Endothelial cell of umbilical vein (primary cell): ENCODE measurements at places on chromosomes 5 and 9. TPM values are rescaled to one million over a fixed set of nuclear protein-coding genes. Genes with fewer than 3 reads are reported as not detected.

Gene TAF7
- 55.0 and 62.0 TPM in 2 replicates for total RNA-seq

Gene RASEF
- total RNA-seq = 0.05 and 0.11 TPM in 2 replicates

DNA sequence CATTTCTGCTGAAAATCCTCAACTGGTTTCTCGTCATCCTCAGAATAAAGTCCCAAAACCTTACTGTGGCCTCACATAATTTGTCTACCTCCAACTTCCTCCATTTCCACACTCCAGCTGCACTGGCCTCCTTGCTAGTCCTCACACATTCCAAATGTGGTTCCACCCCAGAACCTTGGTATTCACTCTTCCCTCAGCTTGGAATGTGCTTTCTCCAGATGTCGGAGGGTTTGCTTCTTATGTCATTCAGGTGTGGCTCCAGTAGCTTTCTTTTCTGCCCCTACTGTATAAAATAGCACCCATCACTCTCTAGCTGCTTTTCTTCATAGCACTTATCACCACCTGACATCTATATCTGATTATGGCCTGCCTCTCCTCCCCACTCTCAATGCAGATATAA is 102.5 kb upstream of the IFNK start:
- no peak for DNase-seq

GRCh38 chr5:7533941-7534340 is 138.0 kb downstream of the ADCY2 start:
- DNase-seq = no peak

GRCh38 chr9:124868511-124869465 is 6.9 kb downstream of the ARPC5L start:
- DNase-seq = peak; percentile 82

- peak; percentile 12 for DNase-seq
Measured at GRCh38 chr9:9912459-9912858, 700.3 kb downstream of the PTPRD start.

DNA sequence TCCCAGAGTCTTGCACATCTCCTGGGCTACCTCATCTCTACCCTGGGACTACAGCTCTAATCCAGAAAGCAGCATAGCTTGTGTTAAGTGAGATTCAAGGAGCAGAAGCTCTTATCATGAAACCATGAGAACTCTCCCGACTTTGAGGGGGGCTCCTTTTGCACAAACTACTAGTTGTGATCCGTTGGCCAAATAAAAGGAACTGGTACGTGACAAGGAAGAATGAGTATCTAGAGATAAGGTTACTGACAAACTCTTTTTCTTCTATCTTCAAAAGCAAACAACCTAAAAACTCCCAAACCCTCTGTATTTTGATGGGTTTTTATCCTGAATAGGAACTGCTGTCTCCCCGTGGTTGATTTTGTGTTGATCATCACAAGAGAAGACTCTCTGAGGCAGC is 168.5 kb downstream of the SLC24A2 start:
- no peak for DNase-seq

GRCh38 chr9:4334410-4334813 is 34.5 kb upstream of the GLIS3 start:
- peak; percentile 94 for DNase-seq

GRCh38 chr5:135243556-135244285 is 155.3 kb downstream of the MACROH2A1 start:
- DNase-seq = no peak

GRCh38 chr9:137564817-137565411 is 13.2 kb downstream of the MRPL41 start:
- DNase-seq = no peak
